HFFc6 (cell line): ENCODE measurements at places on chromosomes 12 and 14.

- DNase-seq, result no peak
Measured at GRCh38 chr12:15143467-15143866, 77.8 kb downstream of the RERG start.

DNA sequence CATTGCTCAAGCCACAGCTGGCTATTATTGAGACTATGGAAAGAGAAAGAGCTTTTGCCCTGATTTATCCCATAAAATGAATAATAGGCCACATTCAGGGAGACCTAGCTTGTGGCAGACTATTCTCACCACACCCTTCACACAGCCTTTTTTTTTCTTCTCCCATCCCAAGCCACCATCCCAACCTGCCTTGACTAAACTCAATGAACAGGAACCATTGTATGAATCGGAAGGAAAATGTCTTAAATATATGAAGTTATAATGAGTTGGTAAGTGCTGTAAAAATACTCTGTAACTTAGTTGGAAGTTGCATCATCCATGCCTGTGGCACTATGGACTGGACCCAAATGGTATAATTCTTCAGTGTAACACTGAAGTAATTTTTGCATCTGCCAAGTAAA, 338.4 kb downstream of the RAD51B start:
- DNase-seq, result peak; percentile 32

DNA sequence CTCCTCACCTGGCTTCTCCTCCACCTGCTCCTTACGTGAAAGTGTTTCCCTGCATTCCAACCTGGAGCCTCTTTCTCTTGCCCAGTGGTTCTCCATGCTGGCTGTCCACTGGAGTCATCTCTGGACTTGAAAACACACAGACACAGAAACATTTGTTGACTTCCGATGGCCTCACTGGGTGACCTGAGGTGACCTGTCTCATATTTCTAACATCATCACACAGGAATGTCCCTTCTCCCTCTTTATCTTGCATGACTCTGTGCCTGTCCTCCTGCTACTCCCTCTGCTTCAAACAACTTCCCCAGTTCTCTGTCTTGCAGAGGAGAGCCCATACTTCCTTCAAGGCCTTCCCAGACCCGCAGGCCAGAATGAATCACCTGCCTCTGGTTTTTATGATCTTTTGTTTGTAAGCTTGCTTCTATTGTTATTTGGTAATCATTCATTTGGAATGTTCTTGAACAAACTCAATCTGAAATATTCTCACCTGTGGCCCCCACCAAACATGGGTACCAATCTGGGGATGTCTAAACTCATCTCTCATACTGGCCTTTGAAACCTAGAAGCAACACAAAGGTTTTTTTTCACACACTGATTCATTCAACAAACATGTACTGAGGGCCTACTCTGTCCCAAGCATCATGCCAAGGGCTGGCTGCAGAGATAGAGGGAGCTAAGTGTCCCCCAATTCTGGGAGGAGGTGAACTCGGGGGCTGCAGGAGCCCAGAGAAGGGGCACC, 9.7 kb upstream of the RIN3 start:
- DNase-seq, result peak; percentile 90

DNA sequence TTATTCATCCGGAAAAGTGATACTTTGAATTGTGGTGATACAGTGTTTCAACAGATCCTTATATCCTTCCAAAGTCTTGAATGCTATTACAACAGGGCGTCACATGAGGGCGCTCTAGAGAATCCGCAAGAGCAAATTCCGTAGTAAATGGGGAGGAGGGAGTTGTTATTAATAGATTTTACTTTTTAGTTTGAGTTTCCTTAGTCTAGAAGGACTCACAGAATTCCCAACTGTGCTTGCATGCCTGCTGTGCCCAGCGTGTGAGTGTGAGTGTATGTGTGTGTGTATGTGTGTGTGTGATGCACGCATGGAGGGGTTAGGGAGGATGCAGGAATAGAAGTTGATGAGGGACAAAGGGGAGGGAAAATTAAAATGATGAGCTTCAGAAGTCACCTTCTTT, 375.3 kb downstream of the C12orf75 start:
- peak; percentile 33 for DNase-seq

GRCh38 chr12:94109160-94109559, 39.2 kb upstream of the PLXNC1 start:
- no peak for DNase-seq

DNA sequence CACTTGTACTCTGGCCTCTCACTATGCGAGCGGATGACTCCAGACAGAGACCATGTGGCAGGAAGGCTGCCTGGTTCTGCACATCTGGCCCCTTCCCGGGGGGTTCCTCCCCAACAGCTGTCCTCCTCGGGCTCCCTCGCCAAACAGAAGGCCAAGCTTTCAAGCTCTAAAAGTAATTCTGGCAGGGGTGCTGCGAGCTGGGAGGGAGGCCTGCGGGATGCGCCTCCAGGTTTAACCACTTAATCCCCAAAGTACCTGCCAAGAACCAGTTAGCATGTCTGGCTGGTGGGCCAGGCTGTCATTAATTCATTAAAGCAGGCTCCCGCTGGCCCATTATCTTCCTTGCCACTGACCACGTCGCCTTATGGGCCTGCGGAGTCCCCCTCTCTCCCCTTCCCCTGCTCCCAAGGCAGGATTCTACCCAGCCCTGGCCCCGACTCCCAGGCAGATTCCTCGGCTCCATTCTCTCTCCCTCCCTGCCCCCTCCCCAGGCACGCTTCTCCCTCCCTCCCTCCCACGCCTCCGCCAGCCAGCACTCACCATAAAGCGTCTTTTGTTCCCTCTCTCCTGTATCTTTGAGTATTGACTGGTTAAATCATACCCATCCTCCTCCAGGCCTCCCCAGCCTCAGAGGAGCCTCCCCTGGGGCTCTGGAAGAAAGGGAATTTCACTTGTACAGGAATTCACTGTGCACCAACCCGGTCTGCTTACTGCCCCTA, 4.9 kb downstream of the HRK start:
- no peak for DNase-seq

DNA sequence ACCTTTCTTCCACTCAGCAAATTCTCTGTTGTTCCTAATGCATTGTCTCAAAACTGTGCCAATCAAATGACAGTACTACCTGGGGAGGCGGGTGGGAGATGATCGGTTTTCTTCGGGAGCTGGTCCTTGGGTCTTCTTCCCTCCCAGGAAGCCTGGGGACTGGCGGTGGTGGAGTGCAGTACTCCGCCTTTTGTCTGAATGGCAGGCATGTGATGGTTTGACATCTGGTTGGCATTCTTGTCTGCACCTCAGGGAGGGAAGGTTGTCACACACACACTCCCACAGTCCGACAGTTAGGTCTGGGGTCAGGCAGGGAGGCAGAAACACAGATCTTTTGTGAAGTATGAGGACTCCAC, 114.8 kb downstream of the SNAPC1 start:
- DNase-seq, result no peak

DNA sequence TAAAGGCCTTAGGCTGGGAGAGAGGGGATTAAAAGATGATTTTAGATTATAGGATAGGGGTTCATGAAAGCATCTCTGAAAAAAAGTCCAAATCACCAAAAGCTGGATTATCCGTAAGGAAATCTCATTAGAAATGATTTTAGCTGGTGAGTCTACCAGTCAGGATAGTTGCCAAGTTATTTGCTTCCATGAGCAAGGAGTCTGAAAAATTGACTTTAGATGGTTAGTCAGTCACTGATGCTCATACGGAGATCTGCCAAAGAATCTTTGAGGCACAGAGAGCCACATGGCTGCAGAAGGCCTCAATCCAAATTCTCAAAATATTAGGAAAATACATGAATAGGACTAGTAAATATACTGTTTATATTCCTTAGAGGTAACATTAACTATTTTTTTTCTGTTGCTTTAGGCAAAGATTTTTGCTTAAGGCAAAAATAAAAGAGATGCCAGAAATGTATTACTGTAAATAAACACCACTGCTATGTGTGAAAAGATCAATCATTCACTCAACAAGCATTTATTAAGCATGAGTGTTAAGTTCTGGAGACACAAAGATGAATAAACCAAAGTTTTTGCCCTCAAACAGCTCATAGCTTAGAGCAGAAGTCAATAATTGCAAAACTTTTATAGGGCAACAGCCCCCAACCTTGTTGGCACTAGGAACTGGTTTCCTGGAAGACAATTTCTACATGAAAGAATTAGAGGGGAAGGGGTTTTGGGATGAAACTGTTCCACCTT, 105.2 kb downstream of the BBS10 start:
- peak; percentile 60 for DNase-seq

- no peak for DNase-seq
Measured at GRCh38 chr12:86727160-86727559, 471.0 kb upstream of the MGAT4C start.

DNA sequence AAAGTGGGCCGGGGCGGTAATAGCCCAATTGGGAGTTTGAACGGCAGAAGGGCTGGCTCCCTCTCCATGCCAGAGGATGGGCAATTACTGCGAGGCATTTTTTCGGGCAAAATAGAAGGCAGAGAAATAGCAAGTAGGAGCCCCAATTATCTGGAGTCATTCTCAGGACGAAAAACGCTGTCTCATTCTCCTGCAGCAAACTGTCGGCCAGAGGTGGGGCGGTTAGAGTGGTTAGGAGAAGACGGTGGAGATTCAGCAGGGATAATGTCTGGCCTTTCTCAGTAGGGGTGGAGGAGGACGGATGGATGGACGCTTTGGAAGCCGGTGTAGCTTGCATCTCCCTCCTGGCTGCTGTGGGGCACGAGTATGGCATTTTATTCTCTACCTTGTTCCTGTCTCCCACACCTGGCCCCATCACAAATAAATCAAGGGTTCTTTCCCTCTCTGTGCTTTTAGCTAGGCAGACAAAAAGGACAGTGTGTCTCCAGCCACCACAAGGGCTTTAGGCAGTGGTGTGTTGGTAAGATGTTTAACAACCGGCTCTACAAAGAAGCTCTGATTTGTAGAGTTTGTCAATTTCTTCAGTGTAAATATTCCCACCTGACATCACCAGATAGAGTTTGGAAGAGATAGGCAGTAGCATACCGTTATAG, 140.5 kb upstream of the LHX5 start:
- DNase-seq, result no peak

- DNase-seq, result no peak
Measured at GRCh38 chr12:122029620-122030423, 8.1 kb downstream of the BCL7A start.
